Stimulated activated naive B cell treated with anti-CD40 and anti-IgM and Interleukin-4, amounts not matched to agents 10 μg/mL and 1 μg/mL and 100 μg/mL, for 72 hours (primary cell): ENCODE measurements at places on chromosomes 5 and 9.
A peak's percentile ranks its signal among the peaks of the same experiment; 100 is the strongest.

GRCh38 chr5:151064916-151065499 is 15.8 kb downstream of the TNIP1 start:
- H3K27me3 ChIP-seq: no peaks in the 10 kb centered on the region
- peak overlapping the region; percentile 66 for H3K4me3 ChIP-seq
- H3K4me1 ChIP-seq: peaks cover 86% of the 10 kb centered on the region
- H3K27ac ChIP-seq: peak overlapping the region; percentile 99
- H3K36me3 ChIP-seq: peaks cover 87% of the 10 kb centered on the region
- no peak for DNase-seq

GRCh38 chr9:13899924-13900323 is 414.0 kb downstream of the NFIB start:
- DNase-seq: no peak
- no peaks in the 10 kb centered on the region for H3K4me1 ChIP-seq
- H3K36me3 ChIP-seq: no peaks in the 10 kb centered on the region

DNA sequence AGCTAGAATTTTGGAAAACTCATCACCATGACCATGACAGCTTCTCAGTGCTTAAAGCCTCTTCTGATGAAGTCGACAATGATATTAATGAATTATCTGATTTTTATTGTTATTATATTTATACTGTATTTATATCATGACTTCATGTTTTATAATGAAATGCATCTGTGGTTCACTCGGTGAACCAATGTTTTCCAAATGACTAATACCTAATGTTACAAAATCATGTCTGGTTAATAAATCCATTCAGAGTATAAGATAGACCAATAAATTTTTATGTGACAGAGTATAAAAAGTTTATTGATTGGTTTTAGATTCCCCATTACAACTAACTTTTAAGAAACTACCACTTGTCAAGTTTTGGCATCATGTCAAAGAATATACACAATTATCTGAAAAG is 416.5 kb downstream of the MLLT3 start:
- H3K4me3 ChIP-seq: no peak overlapping the region
- no peaks in the 10 kb centered on the region for H3K36me3 ChIP-seq
- peaks cover 6% of the 10 kb centered on the region for H3K4me1 ChIP-seq
- DNase-seq: no peak

- H3K27me3 ChIP-seq: no peaks in the 10 kb centered on the region
- no peak for DNase-seq
- H3K4me3 ChIP-seq: no peak overlapping the region
- H3K36me3 ChIP-seq: peaks cover 60% of the 10 kb centered on the region
- no peak overlapping the region for H3K27ac ChIP-seq
Measured at GRCh38 chr9:132267660-132268059, 87.1 kb downstream of the SETX start.

DNA sequence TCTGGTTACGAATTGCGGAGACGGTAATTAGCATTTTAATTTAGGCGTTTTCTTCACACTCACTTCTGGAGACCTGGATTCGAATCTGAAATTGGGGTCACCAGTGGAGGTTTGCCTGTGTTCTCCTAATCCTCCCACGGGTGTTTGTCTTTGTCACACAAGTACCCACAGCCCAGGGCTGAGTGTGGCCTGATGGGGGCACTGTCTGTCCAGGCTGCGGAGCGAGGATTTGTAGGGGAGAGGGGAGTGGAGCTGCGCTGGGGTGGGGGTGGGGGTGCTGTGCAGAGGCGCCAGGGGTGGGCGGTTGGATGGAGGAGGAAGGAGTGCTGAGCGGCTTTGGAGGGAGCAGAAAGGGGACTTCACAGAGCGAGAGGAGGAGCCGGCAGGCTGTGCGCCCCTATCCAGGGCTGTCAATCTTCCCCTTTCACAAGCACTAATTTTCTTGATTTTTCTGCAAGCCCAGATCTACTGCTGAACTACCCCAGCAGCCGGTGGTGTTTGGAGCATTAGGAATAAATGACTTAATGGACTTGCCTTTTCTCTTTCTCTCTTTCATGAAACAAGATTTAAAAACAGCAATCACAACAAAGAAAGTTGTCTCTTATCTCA is 53.1 kb downstream of the TSPAN17 start:
- no peaks in the 10 kb centered on the region for H3K36me3 ChIP-seq
- DNase-seq: no peak
- H3K4me1 ChIP-seq: peaks cover 3% of the 10 kb centered on the region
- peaks cover 92% of the 10 kb centered on the region for H3K27me3 ChIP-seq

GRCh38 chr5:146016764-146017484 is 80.5 kb downstream of the SH3RF2 start:
- H3K4me1 ChIP-seq: peaks cover 5% of the 10 kb centered on the region
- no peaks in the 10 kb centered on the region for H3K36me3 ChIP-seq
- no peaks in the 10 kb centered on the region for H3K27me3 ChIP-seq
- H3K27ac ChIP-seq: no peak overlapping the region
